ENCODE measurements at places on chromosomes 2 and 18.

GRCh38 chr2:45605116-45605515 lies 6.0 kb downstream of the SRBD1 start:
- no peak for DNase-seq

GRCh38 chr2:61688369-61689334 lies 150.5 kb upstream of the XPO1 start:
- DNase-seq, result no peak

GRCh38 chr2:320561-320960 lies 32.7 kb upstream of the ALKAL2 start:
- no peak for DNase-seq

DNA sequence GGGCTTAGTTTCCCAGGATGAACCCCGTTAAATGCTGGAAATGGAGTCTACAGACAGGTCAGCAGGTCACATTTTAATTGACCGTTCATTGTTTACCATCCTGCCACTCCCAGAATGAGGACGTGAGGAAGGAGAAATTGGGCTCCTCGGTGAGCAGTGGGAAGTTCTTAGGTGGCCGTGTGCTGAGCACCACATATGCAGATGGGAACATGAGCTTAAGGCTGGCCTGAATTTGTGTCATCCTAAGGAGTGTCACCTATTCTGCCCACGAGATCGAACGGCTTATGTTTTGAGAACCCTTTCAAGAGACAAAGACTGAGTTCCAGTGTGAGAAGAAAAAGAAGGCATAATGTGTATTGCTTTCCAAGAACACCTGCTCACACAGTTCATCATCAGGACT lies 234.4 kb upstream of the PXDN start:
- no peak for DNase-seq

GRCh38 chr2:165635532-165635931 lies 158.5 kb downstream of the GALNT3 start:
- DNase-seq, result no peak

GRCh38 chr2:154694881-154695280 lies 3.6 kb upstream of the KCNJ3 start:
- DNase-seq, result no peak

GRCh38 chr18:51192026-51192425 lies 5.5 kb downstream of the MEX3C start:
- DNase-seq, result no peak
